Stimulated activated CD4-positive, alpha-beta T cell treated with anti-CD3 and anti-CD28 coated beads, Interleukin-2, amount 100 ng/mL, for 24 hours (primary cell): ENCODE measurements at places on chromosomes 6 and 20.

DNA sequence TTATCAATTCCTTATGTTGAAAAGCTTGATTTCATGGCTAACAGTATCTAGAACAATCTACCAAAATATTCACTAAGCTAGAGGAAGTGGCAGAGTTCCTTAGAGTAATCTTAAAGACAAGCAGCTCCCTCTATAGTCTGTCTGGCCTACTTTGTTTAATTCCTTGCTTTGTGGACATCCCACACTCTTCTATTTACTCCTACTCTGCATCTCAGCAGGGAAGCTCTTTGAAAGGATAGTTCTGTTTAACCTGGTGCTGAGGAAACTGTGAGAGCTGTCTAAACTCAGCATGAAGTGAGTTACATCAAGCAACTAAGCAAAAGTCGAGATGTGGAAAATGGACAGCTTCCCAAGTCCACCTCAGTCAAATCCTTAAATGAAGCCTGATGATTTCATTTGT is 4.3 kb downstream of the REV3L start:
- no peak for DNase-seq

- DNase-seq, result no peak
Measured at GRCh38 chr20:59771506-59772372, 161.7 kb downstream of the SYCP2 start.

- no peak for DNase-seq
Measured at GRCh38 chr6:34157236-34157830, 11.4 kb upstream of the GRM4 start.

- DNase-seq, result no peak
Measured at GRCh38 chr6:20203561-20204511, 8.4 kb downstream of the MBOAT1 start.

DNA sequence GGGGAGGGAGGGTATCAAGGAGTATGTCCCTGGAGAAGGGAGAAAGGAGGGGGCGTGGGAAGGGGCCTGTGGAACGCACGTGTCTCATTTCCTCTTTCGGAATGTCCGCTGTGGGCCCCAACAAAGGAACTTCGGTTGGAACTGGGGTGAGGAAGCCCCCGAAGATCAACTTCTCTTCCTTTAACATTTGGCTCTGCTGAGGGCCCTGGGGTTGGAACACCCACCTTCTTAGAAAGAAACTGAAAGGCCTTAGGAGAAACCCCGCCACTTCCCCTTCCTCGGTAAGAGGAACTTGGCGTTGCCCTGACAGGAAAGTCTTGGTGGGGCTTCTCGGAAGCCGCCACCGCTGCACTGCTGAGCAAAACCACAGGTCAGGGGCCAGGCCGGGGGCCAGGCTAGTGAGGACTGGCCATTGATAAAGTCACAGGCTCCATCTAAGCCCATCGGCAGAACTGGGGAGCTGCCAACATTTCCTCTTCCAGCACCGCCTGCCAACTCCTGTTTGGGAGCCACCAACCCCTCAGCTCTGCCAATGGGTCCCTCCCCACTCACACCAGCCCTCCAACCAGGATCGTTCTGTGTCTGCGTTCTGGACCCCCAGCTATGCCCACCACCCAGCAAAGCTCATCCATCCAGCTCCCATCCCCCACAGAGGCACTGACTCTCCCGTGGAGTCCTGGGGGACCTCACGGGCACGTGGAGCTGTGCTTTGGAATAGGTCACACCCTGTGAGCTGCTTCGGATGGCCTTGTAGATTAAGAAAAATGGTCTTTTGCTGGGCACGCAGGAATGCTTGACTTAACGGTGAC is 44.8 kb downstream of the FGD2 start:
- DNase-seq, result peak; percentile 65

DNA sequence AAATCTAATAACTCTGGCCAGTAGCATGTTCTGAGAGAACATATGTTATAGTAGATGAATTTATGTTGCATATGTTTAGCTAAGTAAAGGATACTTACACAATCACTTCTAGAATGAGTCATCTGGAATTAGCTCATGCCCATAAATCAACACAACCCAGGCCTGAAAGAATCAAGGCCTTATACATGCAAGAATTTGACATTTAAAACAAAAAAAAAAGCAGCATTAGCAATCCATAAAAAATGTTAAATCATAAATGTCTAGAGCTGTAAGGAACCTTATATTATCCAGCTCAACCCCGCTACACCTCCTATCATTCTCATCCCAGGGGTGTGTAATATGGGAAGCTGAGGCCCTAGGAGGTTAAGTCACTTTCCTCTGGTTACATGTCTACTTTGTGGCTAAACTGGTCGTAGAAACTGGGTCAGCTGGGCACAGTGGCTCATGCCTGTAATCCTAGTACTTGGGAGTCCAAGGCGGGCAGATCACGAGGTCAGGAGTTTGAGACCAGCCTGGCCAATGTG is 105.2 kb upstream of the CARMIL1 start:
- no peak for DNase-seq

DNA sequence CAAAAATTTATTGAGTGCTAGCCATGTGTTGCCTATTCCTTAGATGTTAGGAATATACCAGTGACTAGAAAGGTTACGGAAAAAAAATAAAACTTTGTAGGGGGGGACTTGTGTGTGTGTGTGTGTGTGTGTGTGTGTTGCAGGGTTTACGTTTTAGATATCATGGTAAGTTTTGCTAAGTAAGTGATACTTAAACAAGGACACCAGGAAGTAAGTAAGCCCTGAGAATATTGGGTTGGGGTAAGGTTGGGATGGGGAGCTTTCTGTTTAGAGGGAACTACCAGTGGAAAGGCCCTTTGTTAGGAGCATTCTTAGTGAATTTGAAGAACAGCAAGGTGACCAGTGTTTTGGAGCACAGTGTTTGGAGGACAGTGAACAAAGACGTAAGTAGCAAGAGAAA is 30.3 kb downstream of the NCOA3 start:
- no peak for DNase-seq

- no peak for DNase-seq
Measured at GRCh38 chr20:5192570-5193431, 66.0 kb downstream of the CDS2 start.

- DNase-seq, result no peak
Measured at GRCh38 chr6:26472549-26473290, 15.0 kb downstream of the BTN2A1 start.

GRCh38 chr6:163531122-163531521 is 116.6 kb downstream of the QKI start:
- no peak for DNase-seq

GRCh38 chr6:112018619-112019416 is 35.1 kb upstream of the CCN6 start:
- DNase-seq, result no peak

GRCh38 chr20:416950-417800 is 9.1 kb downstream of the RBCK1 start:
- no peak for DNase-seq

GRCh38 chr20:51008718-51009117 is 14.2 kb downstream of the KCNG1 start:
- DNase-seq, result no peak

DNA sequence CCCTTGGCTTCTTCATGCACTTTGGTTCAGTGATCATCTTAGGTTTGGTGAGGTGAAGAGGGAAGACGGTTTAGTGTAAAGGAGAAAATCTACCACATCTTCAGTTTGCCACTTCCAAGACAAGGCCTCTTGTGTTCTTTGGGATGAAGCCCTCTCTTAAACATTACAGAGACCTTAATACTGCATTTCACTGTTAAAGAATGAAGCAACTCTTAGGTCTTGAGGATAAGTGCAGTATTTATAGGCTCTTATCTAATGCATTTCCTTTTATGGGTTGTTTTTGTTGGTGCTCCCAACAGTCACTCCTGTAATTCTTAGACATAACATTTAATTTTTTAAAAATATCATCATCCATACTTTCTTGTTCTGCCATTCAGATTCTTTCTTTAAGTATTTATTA is 139.9 kb upstream of the LAMP5 start:
- DNase-seq, result no peak

GRCh38 chr6:132893772-132894490 is 79.6 kb downstream of the RPS12 start:
- no peak for DNase-seq

- DNase-seq, result no peak
Measured at GRCh38 chr6:150115769-150116168, 27.1 kb upstream of the PPP1R14C start.

GRCh38 chr6:41027241-41027640 is 11.8 kb downstream of the UNC5CL start:
- DNase-seq, result no peak

DNA sequence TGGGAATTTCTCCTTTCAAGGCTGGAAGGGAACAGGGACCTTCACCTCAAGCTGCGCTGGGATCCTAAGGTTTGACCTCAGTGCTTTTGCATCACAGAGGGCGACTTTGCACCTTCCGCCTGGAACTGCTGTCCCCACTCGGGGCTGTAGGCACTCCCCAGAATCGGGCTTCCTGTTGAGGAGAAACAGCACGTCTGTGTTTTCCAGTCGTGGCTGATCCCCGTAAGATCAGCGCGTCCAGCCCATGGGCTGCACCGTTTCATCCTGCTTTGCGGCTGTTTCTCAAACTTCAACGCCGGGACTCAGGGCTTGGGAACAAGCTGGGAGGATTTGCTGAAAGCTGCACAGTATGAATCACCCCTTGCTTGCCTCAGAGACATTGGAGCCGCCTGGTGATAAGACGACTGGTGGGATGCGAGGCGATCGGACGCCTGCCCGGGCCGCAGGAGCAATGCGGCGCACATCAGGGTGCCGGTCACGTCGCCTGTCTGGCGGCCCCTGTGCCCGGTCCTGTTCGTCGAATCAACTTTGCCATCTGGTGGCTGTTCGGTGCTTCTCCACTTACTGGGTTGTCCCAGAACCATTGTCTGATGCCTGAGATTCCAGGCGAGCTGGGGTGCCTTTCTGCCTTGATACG is 53.6 kb upstream of the FRMD1 start:
- DNase-seq, result no peak

- DNase-seq, result peak; percentile 56
Measured at GRCh38 chr6:392441-393390, 1.2 kb downstream of the IRF4 start.

- DNase-seq, result no peak
Measured at GRCh38 chr6:37369321-37370201, 15.8 kb downstream of the RNF8 start.

DNA sequence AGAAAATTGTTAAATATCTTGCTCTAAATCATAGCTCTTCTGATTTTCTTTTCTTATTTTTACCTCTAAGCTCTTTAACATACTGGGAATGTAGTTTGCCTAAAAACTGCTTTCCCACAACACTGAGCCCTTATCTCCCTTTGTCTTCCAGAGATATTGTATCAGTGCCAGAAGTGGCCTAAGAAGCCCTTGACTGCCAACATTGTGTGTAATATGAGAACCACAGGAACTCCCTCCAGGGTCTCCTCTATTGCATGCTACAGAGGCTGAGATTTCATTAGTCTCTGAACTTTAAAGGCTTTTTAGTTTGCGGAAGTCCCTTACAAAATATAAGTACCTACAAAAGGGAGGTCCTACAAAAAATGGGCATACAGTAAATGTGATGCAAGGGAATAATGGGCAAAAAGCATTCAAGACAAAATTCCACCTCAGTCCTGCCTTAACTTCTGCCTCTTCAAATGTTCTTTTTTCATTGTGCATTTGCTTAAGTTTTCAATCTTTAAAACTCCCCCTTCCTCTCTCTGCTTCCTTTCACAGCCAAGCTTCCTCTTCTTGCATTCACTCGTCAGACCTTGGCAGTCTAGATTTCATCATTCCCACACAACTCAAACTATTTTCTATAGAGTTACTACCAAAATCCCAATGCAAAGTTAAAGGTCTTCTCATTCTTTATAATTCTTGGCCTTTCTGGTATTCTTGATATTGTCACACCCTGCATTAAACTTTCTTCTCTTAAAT is 76.5 kb downstream of the ADGRG6 start:
- DNase-seq, result no peak

DNA sequence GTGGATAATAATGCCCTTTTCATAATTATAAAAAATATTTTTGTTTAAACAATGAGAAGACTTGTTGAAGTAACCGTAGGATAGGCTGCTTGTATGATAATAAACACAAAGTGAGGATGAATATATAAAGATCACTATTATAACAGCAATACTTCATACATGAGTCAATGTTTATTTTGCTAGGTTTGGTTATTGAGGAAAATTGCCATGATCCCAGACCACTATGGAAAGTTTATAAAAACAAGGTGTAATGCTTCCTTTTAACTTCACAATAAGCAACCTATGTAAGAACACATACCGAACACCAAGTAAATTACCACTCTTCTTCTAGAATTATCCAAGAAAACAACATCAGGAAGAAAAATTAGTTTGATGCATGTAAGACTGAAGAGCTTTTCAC is 495.3 kb upstream of the RNF217 start:
- DNase-seq, result no peak

DNA sequence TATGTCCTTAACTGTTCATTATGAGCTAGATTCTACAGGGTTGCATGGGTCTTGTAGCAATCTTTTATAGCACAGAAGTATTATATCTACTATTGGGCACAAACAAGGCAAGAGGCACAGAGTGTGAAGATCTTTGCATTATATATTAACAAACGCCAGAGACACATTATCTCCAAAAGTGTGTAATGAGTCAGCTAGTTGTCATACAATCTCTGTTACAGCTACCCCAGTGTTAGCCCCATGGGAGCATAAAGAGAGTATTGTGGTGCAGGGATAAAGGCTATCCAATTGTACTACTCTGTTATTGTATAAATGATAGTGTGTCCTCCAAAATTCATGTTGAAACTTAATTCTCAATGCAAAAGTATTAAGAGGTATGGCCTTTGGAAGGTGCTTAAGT is 148.4 kb upstream of the RIMS1 start:
- no peak for DNase-seq

GRCh38 chr6:107821591-107821990 is 2.5 kb downstream of the SCML4 start:
- peak; percentile 17 for DNase-seq

GRCh38 chr6:85986681-85987080 is 344.0 kb upstream of the SYNCRIP start:
- DNase-seq, result no peak

GRCh38 chr20:33521461-33521860 is 31.6 kb downstream of the CBFA2T2 start:
- DNase-seq, result no peak

GRCh38 chr6:52575502-52575892 is 1.4 kb downstream of the TRAM2 start:
- DNase-seq, result no peak

DNA sequence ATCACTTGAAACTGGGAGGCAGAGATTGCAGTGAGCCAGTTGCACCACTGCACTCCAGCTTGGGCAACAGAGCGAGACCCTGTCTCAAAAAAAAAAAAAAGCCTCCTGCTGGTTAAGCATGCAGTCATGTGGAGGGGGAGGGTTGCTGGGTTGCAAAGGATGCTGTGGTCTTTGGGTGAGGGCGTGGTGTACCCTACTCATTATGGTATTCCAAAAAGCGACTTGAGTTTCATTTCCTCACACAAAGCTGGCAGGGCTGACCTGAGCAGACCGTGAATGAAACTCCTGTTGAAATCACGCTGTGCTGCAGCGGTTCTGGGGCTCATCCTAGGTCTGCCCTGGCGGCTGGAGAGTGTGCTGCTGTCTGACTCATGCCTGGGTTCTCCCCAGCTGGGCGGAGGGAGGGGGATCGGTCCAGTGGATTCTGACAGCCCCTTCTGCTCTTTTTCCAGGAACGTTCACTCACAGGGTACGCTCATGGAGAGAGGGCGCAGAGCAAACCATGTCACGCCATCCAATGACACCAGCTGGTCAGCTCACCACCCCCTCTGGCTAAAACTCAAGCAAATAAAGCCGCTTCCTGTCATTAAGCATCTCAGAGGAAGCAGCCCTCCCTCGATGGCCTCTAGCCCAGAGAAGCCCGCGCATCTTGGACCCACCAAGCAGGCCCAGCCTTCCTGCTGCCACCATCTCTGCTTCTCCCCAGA is 166.2 kb downstream of the SCML4 start:
- peak; percentile 45 for DNase-seq

- DNase-seq, result no peak
Measured at GRCh38 chr20:34797012-34797995, 28.1 kb downstream of the NCOA6 start.

- DNase-seq, result no peak
Measured at GRCh38 chr20:34180460-34181120, 60.6 kb upstream of the ASIP start.
